ENCODE measurements at places on chromosomes 11 and 22.

DNA sequence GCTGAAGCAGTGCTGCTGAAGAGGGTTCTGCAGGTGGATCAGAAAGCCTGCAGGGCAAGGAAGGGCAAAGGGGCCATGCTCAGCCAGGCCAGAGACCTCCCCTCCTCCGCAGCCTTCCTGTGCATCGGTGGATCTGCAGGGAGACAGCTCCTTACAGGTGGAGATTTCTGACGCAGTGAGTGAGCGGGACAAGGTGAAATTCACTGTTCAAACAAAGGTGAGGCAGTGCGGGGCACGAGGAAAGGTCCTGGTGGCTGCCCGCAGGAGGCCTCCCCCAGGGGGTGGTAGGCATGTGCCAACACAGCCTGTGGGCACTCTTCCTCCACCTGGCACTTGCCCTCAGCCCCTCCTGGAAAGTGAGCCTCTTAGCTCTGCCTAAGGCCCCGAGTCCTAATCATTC, 8.6 kb downstream of the CFL1 start:
- no peak for DNase-seq

- DNase-seq, result peak; percentile 65
Measured at GRCh38 chr11:74347381-74347780, 35.9 kb upstream of the P4HA3 start.

GRCh38 chr11:74840486-74840885, 91.8 kb downstream of the RNF169 start:
- DNase-seq, result no peak

GRCh38 chr11:86934582-86934900, 20.7 kb downstream of the FZD4 start:
- DNase-seq, result no peak

DNA sequence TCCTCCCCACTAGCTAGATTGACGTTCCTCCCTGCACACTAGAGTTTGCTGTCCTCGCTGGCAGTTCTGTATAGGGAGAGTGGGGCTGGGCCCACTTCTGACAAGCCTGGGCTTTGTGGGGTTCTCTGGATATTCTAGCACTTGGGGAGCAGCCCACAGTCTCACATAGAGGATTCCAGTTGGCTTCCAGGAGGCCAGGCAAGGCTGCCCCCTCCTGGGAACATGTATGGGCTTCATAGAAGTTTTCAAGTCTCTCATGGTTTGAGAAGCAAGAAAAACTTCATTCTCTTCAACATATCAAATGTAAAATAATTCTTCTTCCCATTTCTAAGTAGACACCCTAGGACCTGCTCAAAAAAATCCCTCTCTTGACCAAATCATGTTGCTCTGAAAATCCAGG, 87.5 kb downstream of the NAV2 start:
- DNase-seq, result no peak

GRCh38 chr11:59551659-59552521, 40.6 kb downstream of the OR4D9 start:
- DNase-seq, result no peak
